ENCODE measurements at places on chromosomes 4 and X. TPM values are rescaled to one million over a fixed set of nuclear protein-coding genes. Genes with fewer than 3 reads are reported as not detected.

GRCh38 chrX:119880552-119881437 is 9.2 kb downstream of the NDUFA1 start:
- H3K4me3 ChIP-seq = no peak overlapping the region
- H3K36me3 ChIP-seq = peaks cover 12% of the 10 kb centered on the region
- no peaks in the 10 kb centered on the region for H3K27me3 ChIP-seq
- H3K27ac ChIP-seq = no peak overlapping the region
- no peaks in the 10 kb centered on the region for H3K4me1 ChIP-seq

- no peak overlapping the region for H3K27ac ChIP-seq
- DNase-seq = no peak
- H3K4me3 ChIP-seq = no peak overlapping the region
- H3K27me3 ChIP-seq = no peaks in the 10 kb centered on the region
- no peaks in the 10 kb centered on the region for H3K4me1 ChIP-seq
Observed at GRCh38 chrX:23729214-23729613, 13.9 kb downstream of the ACOT9 start.

Gene RASGEF1B
- 8.1 TPM for total RNA-seq

Gene TMEM131L
- total RNA-seq = 17.0 TPM

DNA sequence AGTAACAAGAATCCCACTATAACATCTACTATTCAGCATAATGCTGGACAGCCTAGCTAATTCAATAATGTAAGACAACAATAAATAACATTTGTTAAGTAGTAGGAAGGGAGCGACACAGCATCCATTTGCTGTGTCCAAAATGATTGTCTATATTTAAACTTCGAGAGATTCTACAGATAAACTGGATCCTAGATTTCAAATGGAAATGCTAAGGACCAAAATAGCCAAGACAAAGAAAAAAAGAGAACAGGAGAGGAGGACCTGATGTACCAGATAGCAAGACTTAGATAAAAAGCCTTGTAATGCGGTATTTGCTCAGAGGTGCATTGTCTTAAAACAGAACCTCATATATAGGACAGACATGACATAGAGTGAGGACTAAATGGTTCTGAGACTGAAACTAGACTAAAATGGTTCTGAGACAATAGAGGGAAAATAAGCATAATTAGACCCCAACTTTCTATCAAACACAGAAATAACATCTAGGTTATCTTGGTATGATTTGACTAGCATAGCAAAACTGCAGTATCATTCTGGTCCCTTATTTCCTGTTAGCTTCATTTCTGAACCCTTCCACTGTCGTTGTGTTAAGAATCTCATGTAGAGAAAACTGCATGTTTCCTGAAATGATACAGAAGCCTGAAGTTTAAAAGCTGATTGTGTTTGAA is 3.8 kb downstream of the HPGDS start:
- DNase-seq = no peak
- H3K4me3 ChIP-seq = no peak overlapping the region
- H3K27me3 ChIP-seq = no peaks in the 10 kb centered on the region
- H3K27ac ChIP-seq = no peak overlapping the region

DNA sequence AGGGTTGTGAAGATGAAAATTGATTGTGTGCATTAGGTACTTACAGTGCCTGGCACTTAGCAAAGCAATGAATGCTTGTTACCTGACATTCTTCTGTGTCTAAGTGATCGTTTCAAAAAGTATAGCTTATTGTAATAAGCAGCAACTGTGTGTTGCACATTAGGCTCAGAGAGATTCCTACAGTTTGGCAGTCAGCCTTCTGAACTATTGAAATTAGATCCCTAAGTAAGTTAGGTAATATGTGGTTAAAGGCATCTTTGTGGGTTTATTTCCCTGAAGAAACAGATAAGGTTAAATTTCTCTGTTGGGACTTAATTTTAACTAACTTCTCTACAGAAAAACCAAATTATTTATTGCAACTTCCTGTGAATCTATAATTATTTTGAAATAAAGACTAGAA is 93.4 kb downstream of the REPS2 start:
- H3K27me3 ChIP-seq = peaks cover 3% of the 10 kb centered on the region
- H3K4me1 ChIP-seq = no peaks in the 10 kb centered on the region
- H3K27ac ChIP-seq = no peak overlapping the region
- no peaks in the 10 kb centered on the region for H3K36me3 ChIP-seq
- H3K4me3 ChIP-seq = no peak overlapping the region
- DNase-seq = no peak

DNA sequence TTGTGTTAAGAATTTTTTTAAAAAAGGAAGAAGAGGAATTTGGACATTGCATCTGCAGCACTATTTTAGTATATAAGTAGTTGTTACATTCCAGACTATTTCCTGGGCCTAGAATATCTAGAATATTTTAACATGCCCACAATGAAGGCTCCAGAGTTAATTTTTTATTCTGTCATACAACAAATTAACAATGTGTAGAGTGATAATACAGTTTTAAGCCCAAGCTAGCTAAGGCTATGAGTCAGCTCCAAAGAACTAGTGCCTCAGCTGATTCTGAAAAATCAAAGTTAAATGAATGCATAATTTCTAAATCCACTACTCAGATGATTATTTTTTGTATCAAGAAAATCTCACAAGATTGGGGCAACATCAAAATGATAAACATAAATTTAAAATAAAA is 231.4 kb downstream of the PRDM5 start:
- no peaks in the 10 kb centered on the region for H3K27me3 ChIP-seq
- no peak overlapping the region for H3K27ac ChIP-seq
- H3K4me1 ChIP-seq = peaks cover 32% of the 10 kb centered on the region
- H3K36me3 ChIP-seq = no peaks in the 10 kb centered on the region
- no peak overlapping the region for H3K4me3 ChIP-seq
- DNase-seq = no peak

Gene TMEM31
- not detected for total RNA-seq

Gene FREM3
- total RNA-seq = not detected
